ENCODE measurements at places on chromosomes 6 and 20. TPM values are rescaled to one million over a fixed set of nuclear protein-coding genes. Genes with fewer than 3 reads are reported as not detected.

- DNase-seq, result peak; percentile 57
Measured at GRCh38 chr6:3176562-3177355, 19.4 kb upstream of the TUBB2A start.

- peak; percentile 60 for DNase-seq
Measured at GRCh38 chr20:53899351-53900167, 170.8 kb downstream of the BCAS1 start.

DNA sequence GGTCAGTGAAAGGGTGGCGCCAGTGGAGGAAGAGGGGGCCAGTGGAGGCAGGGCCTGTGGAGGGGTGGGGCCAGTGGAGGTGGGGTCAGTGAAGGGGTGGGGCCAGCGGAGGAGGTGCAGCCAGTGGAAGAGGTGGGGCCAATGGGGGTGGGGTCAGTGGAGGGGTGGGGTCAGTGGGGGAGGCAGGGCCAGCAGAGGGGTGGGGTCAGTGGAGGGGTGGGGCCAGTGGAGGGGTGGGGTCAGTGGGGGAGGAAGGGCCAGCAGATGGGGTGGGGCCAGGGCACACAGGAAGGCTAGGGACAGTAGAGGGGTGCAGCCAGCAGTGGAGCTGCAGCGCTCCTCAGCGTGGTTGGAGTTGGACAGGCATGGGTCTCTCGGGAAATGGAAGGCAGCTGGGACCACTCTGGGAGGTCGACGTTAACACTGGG is 18.7 kb downstream of the ADRM1 start:
- DNase-seq, result peak; percentile 83

- no peak for DNase-seq
Measured at GRCh38 chr6:163375361-163375760, 39.2 kb upstream of the QKI start.

GRCh38 chr6:170434821-170435155 is 118.3 kb downstream of the PSMB1 start:
- DNase-seq, result no peak

The MMS22L gene
- 10.4 TPM for polyA plus RNA-seq

GRCh38 chr6:34836451-34836850 is 44.6 kb downstream of the BLTP3A start:
- no peak for DNase-seq
